ENCODE measurements at places on chromosomes 5 and 9.

DNA sequence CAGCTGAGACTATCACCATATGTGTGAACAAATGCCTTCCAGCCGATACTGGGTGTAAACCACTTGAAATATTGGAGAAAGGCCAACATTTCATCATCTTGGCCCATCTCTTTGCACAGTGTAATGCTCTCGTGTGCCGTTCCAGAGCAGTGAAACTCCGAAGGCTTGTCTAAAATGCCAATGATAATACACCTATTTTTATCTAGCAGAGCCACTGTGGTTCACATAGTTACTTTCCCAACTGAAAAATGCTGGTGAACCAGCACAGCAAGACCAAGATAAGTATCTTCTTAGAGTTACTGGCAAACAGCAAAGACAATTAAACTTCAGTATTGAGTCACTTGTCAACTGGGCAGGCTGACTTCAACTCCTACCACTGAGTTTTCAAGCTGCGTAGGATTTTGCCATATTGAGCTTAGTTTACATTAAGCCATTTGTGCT lies 379.9 kb upstream of the ACTBL2 start:
- DNase-seq = no peak

DNA sequence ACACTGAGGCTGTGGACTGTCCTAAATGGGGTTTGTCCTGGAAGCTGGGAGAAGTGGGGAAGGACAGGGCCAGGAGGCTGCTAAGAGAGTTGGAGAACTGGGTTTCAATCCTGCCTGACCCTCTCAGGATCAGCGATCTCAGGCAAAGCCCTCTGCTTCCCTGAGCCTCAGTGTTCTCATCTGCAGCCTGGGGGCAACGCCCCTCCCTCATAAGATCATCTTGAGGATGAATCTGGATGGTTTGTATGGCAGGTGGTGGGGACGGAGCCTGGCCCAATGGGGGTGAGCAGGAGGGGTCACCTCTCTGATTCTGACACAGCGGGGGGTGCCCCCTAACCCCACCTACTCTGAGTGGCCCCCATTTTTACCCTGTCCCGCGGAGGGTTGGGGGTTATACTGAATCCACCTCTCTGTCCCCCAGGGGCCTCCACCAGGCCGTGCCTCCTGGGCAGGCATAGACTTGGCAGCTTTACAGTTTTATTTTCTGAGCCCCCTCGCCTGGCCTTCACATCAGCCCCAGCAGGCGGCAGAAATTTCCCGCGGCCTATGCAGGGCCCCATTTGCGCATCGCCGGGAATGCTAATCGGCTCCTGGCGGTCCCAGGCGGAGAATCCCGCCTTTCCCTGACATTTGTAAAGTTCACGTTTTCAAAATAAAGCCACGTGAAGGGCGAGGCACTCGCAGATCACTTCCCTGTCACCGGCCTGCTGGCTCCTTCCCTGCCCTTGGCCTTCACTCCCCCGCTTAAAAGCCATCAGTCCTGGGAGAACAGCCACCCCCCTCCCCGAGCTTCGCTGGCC lies 17.8 kb upstream of the LAMC3 start:
- DNase-seq = peak; percentile 63

GRCh38 chr5:100901821-100902341 lies 1.2 kb downstream of the ST8SIA4 start:
- peak; percentile 8 for DNase-seq

DNA sequence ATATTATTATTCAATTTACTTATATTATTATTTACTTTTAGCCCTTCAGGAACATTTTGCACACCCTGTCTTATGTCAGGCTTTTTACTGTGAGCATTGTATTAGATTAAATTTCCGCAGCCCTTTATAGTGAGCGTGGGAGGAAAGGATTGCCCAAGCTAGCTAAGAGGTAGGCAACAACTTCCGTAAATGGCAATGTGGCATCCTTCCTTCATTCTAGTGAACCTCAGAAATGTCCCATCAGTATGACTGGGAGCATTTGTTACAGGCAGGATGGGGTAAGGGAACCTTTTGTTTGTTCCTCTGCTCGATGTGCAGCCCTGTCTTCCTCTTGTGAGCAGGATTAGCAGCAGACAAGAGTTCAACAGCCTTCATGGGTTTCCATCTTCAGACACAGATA lies 6.2 kb upstream of the CD180 start:
- DNase-seq = no peak

DNA sequence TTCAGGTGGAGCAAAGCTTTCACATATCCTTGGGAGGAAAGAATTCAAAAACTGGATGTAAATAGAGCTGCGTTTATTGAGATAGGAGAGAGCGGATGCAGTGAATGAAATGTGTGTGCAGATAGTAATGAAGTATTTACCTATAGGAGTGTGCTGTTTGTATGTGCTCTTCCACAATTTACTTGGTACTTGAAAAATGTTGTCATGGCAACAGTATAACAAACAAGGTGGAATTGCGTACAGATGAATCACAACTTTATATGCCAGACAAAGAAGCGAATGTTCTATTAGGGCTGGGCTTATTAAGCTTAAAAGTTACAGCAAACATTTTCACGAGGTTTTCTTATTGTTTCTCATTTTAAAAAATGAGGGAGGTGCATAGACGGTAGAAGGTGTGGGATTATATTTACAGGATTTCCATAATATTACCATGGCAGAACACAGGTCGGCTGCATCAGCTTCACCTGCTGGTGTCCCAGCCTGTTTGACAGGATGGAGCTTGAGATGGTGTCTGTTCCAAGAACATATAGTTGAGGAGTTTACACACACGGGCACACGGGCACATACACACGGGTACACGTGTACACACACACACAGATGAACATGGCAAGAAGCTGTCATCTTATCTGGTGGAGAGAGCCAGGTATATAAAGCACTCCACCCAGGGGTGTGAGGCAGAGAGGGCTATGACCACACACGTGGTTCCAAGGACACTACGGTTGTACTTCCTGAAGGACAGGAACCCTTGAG lies 155.7 kb downstream of the RMI1 start:
- DNase-seq = no peak

GRCh38 chr5:62465985-62466925 lies 53.7 kb downstream of the IPO11 start:
- DNase-seq = no peak

GRCh38 chr9:77427256-77427927 lies 220.7 kb downstream of the GNA14 start:
- DNase-seq = no peak

DNA sequence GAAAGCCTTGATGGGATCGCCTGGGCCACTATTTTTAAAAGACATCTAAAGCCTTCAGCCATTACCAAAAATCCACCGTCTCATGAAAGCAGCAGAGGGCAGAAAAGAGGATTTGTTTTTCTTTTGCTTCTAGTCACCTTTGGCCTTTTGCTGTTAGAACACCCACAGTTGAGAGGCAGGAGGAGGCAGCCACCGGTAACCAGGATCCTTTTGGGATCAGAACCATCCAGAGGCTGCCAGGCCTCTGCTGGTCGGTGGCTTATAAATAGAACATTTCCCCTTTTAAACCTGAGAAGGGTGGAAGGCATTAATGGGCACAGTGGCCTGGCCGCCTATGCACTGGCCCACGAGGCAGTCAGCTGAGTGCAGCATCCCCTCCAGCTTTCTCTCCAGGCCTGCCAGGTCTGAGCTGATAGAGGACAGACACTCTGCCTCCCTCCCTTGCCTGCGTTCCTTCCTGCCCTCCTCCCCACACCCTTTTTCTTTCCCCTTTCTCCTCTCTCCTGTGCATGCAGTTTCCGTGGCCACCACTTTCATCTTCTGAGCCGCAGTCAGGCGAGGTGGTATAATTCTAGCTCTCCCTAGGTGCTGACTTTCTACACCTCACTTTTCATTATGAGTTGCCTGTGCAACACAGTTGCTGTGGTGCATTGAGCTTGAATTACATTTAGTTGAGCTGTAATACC lies 253.4 kb downstream of the ARHGAP26 start:
- no peak for DNase-seq

DNA sequence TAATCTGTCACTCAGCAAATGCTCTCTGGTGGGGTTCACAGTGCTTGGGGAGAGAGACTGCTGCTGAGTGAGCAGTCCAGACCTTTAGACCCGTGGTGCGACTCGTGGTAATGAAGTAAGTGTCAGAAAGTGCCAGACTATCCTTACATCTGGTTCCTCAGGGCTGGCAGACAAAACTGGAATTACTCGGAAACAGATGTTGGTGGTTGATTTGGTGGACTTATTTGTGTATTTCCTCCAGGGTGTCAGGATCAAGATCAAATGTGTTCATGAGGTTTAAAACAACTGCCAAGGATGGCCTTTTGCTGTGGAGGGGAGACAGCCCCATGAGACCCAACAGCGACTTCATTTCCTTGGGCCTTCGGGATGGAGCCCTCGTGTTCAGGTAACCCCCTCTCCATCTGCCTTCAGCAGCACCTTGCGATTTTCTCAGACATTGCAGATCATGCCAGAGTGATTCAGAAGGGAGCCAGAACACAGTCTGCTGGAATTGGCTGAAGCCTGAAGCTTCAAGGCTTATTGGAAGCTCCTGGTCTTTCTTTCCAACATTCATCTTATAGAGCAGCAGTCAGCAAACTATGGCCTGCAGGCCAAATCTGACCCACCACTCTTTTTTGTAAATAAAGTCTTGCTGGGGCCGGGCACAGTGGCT lies 105.2 kb downstream of the LIFR start:
- no peak for DNase-seq

DNA sequence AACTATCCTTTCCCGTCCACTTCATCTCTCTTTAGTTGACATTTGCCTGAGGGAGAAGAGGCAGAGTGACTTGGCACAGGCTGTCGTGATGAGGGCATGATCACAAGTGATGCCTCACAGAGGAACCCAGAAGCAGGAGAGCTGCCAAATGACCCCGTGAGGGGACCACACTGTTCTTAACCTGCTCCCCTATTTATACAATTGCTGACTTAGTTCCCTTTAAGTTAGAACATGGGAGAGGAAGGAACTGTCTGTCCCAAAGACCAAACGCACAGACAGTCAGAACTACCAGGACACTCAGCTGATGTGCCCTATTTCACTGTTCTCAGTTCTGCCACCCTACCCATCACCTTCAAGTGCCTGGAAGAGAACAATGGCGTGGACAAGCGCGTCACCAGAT lies 73.7 kb downstream of the SLC1A3 start:
- DNase-seq = no peak

- no peak for DNase-seq
Measured at GRCh38 chr5:115806986-115807653, 9.3 kb downstream of the CDO1 start.

DNA sequence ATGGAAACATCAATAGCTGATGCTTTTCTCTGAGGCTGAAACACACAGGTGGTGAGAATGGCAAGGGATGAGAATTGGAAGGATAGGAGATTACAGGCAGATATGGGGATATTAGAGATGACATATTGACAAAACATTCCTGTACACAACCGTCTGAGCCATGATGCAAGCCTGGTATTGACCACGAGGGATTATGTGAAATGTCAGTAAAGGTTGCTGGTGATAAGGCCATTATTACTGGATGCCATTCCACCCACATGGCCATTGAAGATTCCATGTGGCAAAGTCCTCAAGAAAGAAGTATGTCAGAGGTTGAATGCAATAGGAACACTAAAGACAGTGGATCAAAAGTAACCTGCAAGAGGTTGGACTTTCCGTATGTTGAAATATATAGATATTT lies 15.7 kb downstream of the GRAMD2B start:
- DNase-seq = no peak

GRCh38 chr5:92401492-92401891 lies 1018.4 kb upstream of the ARRDC3 start:
- DNase-seq = peak; percentile 24

GRCh38 chr5:97297704-97298091 lies 114.7 kb upstream of the RIOK2 start:
- DNase-seq = no peak

- DNase-seq = no peak
Measured at GRCh38 chr5:82586181-82586580, 308.0 kb upstream of the RPS23 start.

DNA sequence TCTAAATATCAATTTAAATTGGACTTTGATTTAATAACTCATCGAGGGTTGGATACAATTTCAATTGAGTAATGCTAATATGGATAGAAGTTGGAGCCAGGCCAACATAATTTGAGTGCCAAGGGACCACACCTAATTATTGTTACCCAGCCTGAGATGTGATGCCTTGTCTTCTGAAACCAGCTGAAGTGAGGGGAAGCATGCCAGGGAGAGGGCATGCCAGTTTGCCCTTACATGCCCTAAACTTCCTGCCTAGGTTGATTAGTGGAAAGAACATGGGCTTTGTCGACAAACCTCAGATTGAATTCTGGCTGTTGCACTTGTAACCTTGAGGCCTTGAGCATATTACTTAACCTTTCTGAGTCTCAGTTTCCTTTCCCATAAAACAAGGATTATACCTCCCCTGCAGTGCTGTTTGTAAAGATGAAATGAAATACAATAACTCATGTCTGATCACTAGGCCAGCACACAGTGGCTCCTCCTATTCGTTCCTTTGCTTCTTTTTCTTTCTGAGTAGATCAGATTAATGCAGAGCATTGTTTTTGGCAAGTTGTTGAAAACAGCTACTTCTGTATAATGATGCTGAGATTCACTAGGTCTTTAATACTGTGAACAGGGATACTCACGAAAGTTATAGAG lies 412.8 kb downstream of the TLE4 start:
- DNase-seq = no peak

DNA sequence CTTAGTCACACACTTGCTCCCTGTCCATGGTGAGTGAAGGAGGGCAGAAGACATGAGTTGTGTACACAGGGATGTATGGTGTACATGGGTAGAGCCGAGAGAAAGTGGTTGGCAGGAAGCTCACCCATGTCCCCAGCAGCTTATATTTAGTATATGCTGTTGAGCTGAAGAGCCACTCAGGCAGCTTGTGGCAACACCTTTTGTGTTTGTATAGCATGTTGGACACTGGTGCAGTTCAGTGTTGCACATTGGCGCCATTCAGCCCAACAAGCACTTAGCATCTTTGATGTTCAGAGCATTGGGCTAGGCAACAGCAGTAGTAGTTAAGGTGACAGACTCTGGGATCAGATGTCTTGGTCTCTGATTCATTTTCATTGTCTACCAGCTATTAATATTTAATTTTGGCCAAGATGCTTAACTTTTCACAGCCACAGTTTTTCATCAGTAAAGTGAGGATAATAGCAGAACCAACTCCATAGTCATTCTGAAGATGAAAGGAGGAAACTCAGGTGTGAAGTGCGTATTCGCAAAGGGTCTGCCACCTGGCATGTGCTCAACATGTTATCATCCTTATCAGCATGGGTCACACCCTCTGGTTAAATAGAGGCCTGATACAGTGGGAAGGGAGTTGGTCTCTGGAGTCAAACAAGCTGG lies 184.8 kb downstream of the NR3C1 start:
- no peak for DNase-seq

DNA sequence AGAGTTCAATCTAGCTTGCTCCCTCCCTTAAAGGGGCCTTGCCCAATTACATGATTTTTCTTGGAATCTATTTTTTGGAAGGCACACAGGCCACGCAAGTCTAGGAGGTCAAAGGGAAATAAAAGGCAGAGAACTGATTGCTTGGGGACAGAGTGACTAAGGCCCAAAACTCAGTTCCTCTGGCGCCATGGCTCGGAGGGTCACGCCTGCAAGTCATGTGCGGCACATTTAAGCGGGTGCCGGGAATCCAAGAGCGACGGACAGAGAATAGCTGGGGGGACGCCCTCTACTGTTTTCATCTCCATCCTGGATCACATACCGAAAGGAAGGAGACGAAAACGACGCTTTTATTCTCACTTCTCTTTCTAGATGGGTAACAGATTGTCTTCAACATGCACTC lies 78.6 kb downstream of the FREM1 start:
- no peak for DNase-seq

- DNase-seq = no peak
Measured at GRCh38 chr9:94277885-94278536, 18.9 kb downstream of the ZNF169 start.
